Naive thymus-derived CD8-positive, alpha-beta T cell (primary cell): ENCODE measurements at places on chromosomes 3 and 15. TPM values are rescaled to one million over a fixed set of nuclear protein-coding genes. Genes with fewer than 3 reads are reported as not detected.

The SCAMP5 gene
- total RNA-seq: 0.36 TPM

The HIGD2B gene
- total RNA-seq: 0.47 TPM

The KBTBD8 gene
- 5.2 TPM for total RNA-seq

The TP63 gene
- not detected for total RNA-seq

The TRANK1 gene
- 84.5 TPM for total RNA-seq

The GOLGA6L10 gene
- total RNA-seq: 4.7 TPM

The ETV5 gene
- 0.08 TPM for total RNA-seq

The CCDC191 gene
- total RNA-seq: 6.9 TPM

The COX17 gene
- 30.6 TPM for total RNA-seq

The TNFAIP8L3 gene
- not detected for total RNA-seq

The CPN2 gene
- not detected for total RNA-seq

The NGRN gene
- total RNA-seq: 47.7 TPM

The CSPG5 gene
- total RNA-seq: 0.33 TPM

- DNase-seq: no peak
Measured at GRCh38 chr3:187015903-187016638, 85.7 kb downstream of the ST6GAL1 start.

GRCh38 chr3:172317984-172318383, 130.3 kb downstream of the GHSR start:
- no peak for DNase-seq

DNA sequence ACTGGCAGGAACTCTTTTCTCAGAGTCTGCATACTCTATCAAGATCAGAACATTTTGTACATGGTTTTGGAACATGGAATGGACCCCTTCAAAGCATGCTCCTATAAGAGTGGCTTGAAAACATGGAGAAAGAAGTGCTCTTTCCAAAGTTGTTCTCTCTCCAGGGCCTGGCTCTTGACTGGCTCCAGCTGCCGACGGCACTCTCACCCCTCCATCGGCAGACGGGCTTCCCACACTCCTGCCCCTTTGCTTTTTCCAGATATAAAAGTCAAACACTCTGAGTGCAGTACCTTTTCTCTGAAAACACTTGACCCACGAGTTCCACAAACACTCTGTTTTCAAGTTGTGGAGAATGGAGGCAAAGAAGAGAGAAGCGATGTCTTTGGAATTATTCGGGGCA, 72.5 kb upstream of the ONECUT1 start:
- DNase-seq: no peak

DNA sequence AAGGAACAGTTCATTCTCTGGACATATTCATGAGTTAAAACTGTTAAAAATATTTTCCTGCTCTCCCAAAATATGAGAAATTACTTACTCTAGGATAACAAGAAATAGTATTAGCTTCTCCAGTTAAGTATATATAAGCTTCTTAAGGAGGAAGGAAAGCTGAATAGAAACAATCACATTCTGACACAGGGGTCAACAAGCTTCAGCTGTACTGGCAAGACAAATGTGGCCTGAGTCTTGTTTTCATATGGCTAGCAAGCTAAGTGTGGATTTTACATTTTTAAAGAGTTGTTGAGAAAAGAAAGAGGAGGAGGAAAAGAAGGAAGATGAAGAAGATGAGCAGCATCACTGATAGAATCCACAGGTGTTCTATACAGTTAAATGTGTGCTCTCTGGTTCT, 313.8 kb downstream of the ZPLD1 start:
- no peak for DNase-seq

DNA sequence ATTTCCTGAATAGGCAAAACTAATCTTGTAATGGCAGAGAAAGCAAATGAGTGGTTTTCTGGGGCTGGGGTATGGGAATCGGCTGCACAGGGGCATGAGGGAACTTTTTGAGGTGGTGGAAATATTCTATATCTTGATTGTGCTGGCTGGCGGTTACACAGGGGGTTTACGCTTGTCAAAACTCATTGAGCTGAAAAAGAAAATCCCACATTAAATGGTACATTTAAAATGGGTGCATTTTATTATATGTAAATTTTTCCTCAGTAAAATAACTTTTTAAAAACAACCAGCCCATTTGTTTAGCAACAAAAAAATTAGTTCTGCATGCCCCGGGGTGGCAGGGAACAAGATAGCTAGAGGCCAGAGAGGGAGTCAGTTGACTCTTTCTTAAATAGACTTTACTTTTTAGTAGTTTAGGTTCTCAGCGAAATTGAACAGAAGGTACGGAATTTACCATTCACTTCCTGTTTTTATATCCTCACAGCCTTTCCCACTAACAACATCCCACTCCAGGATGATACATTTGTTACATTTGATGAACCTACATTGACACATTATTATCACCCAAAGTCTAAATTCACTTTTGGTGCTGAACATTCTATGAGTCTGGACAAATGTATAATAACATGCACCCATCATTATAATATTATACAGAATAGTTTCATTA, 41.2 kb upstream of the BCL2A1 start:
- DNase-seq: no peak

DNA sequence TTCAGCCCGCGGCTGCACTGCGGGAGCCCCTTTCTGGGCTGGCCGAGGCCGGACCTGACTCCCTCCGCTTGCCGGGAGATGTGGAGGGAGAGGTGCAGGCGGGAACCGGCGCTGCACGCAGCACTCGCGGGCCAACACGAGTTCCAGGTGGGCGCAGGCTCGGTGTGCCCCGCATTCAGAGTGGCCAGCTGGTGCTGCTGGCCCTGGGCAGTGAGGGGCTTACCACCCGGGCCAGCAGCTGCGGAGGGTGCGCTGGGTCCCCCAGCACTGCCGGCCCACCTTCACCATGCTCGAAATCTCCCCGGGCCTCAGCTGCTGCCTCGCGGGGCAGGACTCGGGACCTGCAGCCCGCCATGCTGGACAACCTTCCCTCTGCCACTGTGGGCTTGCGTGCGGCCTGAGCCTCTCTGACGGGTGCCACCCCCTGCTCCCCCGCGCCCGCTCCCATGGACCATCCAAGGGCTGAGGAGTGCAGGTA, 733.5 kb upstream of the CCDC54 start:
- no peak for DNase-seq

GRCh38 chr3:105944276-105944675, 75.5 kb upstream of the CBLB start:
- DNase-seq: no peak

GRCh38 chr3:49607796-49608195, 53.5 kb downstream of the BSN start:
- DNase-seq: no peak

GRCh38 chr3:128616516-128617269, 33.9 kb downstream of the RPN1 start:
- DNase-seq: no peak

DNA sequence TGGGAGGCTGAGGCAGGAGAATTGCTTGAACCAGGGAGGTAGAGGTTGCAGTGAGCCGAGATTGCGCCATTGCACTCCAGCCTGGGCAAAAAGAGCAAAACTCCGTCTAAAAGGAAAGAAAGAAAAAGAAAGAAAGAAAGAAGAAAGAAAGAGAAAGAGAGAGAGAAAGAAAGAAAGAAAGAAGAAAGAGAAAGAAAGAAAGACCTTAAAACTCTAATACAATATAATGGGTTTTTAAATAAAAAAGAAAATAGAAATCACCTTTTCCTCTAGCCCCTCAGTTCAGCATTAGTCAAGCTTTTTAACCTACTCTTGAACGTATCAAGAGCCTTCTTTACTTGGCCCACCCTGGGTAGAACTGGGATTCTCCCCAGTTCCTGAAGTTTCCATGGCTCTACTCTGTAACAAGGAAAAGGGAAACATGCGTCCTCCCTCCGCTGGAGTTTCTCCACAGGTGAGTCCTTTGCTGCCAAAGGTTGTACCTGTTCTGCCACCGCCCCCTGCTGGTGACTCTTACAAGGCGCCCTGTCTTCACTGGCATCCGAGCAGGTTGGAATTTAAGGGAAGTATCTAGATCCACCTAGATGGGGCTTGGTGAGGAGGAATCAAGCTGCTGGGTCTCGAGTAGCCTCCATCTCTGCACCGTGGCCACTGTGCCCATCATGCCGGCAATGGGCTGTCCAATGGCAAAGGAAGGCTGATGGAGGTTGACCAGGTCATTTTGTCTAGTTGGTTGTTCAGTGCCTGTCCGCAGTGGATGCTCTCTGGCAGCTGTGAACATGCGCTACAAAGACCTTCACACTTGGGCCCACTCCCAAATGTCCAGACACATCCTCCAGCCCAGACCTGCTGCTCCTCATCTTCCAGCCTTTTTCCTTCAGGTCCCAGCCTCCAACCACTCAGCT, 20.6 kb upstream of the EPHB3 start:
- peak; percentile 66 for DNase-seq

- DNase-seq: no peak
Measured at GRCh38 chr3:15886521-15886920, 88.7 kb upstream of the ANKRD28 start.

- peak; percentile 73 for DNase-seq
Measured at GRCh38 chr15:90902840-90903732, at the start of gene MAN2A2. Gene MAN2A2, plus strand, starts transcription at chr15:90903302. Its CDS starts 906 bp downstream, at chr15:90904208.

DNA sequence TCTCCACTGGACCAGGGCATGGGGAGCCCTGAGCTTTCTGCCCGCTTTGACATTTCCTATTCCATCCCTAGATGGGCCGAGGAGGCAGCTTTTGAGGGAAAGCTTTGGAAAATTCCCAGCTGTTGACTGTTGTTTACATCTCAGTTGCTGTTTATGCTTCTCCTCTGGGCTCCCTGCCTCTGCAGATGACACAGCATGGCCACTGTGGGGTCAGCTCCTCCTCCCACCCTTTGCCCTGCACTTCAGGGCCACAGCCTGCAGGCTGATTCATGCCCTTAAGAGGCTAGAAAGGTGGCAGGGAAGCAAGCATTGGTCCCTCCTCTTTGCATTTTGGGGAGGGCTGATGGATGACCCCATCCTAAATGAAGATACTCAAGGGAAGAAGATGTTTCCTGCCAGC, 8.5 kb upstream of the CTXND1 start:
- no peak for DNase-seq

DNA sequence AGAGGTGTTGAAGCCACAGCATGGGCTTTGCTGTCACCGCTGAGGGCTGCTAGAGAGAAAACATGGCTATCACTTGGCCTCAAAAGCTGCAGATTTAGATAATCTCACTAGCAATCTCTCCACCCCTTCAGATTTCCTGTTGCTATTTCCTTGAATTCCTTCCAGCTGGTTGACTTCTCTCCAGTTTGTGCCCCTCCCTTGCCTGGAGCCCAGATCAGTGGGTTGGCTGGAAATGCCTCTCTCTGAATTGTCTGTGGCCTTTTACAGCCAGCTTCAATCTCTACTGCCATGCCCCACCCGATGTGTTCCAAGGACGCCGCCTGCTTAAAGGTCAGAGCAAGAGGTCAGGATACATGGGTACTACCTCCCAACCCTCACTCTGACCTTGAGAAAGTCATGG, 294.1 kb downstream of the NTRK3 start:
- no peak for DNase-seq

DNA sequence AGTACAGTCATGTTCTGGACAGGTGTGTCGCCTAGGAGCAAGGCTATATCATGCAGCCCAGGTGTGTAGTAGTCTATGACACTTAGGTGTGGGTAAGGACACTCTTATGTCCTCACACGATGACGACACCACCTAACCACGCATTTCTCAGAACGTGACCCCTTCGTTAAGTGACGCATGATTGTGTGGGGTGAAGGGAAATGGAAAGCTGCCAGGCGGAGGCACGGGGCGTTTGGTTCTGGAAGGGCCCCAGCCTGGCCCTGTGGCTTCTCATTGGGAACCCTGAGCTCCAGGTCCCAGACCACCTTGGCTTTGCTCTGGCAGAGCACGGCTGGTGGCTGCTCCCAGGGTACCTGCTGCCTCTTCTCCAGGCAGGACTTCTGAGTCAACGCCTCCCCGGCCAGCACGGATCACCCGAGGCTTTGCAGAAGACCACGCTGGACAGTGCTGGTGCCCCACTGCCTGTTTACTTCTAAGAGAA, 39.3 kb downstream of the FBLN2 start:
- DNase-seq: no peak

GRCh38 chr3:53342353-53342752, 5.0 kb downstream of the DCP1A start:
- no peak for DNase-seq

DNA sequence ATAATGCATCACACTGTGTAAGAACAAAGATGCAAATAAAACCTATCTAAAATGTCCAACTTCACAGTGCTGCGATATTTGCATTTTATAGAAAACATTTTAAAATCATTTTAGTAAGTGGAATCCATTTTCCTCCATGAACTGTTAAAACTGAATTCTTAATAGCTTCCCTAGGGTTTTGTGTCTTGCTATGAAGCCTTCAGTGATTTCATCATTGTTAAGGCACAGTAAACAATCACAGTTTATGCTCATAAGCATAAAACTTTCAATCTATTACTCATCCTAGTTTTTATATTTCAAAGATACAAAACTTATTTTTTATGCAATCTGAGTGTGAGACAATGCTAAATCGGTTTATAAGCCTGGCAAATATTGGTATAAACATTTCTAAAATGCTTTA, 509.7 kb downstream of the TUSC7 start:
- DNase-seq: no peak

DNA sequence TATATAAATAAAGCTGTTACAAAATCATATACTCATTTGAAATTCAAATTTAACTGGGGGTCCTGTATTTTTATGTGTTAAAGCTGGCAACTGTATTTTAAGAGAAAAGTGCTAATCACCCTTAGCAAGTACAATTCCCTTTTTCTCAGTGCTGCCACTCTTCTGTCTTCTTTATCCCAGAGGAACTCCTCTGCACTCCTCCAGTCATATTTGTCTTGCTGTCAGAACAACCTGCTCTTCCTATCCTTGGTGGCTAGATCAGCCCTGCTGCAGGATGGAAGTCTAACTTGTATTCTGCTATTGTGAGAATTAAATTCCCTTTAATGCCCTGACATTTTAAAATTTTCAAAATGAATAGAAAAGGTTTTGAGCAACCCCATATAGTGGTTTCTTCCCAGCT, 123.9 kb upstream of the TNIK start:
- DNase-seq: no peak

GRCh38 chr3:11529281-11529680, 114.4 kb downstream of the VGLL4 start:
- DNase-seq: no peak

- no peak for DNase-seq
Measured at GRCh38 chr15:72141171-72142084, 23.2 kb downstream of the SENP8 start.

GRCh38 chr3:183279371-183279770, 26.3 kb downstream of the B3GNT5 start:
- no peak for DNase-seq

- DNase-seq: peak; percentile 4
Measured at GRCh38 chr3:183697123-183697609, 431 bp upstream of the YEATS2 start.

- DNase-seq: no peak
Measured at GRCh38 chr3:79928687-79929408, 161.1 kb upstream of the ROBO1 start.

GRCh38 chr15:78251136-78251535, 13.2 kb upstream of the DNAJA4 start:
- DNase-seq: no peak

DNA sequence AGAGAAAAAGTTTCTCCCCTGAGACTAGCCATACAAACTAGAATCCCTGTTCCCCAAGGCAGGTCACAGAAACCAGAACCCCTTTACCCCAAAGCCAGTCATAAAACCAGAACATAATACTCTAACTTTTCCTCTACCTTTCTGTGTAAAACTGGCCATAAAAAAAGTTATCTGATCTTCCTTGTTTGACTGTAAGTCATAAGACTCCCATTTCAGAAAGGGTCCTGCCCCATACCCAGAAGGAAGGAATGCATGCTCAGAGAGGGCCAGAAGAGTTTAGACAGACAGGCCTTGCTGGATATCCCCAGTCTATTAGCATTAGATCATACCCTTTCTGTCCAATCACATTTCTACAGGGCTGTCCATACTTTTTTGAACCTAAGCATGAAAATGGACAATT, 27.2 kb downstream of the SCN11A start:
- DNase-seq: no peak
